ENCODE measurements at places on chromosomes 4 and X.

DNA sequence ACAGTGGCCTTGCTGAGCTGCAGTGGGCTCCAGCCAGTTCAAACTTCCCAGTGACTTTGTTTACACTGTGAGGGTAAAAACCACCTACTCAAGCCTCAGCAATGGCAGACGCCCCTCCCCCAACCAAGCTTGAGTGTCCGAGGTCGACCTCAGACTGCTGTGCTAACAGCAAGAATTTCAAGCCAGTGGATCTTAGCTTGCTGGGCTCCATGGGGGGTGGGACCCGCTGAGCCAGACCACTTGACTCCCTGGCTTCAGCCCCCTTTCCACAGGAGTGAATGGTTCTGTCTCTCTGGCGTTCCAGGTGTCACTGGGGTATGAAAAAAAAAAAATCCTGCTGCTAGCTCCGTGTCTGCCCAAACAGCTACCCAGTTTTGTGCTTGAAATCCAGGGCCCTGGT lies 168.9 kb upstream of the INTU start:
- no peak for DNase-seq

DNA sequence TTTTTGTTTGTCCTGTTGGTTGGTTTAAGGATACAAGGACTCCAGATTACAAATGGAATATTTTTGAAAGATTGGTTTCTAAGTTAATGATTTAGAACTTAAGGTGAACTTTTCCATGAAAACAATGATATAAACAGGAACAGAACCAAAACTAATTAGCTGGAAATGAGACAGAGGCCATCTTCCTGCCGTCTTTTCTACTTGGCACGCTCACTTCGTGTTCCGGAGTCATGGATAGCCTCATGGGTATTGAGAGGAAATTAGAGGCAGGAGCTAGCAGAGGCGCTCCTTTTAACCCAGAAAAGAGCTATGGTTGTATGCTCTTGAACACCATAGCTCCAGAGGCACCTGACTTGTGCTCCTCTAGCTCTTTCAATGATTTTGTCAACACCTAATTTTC lies 2.4 kb downstream of the FAM241A start:
- no peak for DNase-seq

- DNase-seq: no peak
Observed at GRCh38 chr4:183832776-183833450, 72.2 kb upstream of the STOX2 start.

- peak; percentile 31 for DNase-seq
Observed at GRCh38 chr4:39044956-39045826, 13.0 kb upstream of the TMEM156 start.

- no peak for DNase-seq
Observed at GRCh38 chr4:170698334-170698733, 608.6 kb upstream of the AADAT start.

- no peak for DNase-seq
Observed at GRCh38 chr4:53702334-53703266, 111.3 kb upstream of the LNX1 start.
